ENCODE measurements at places on chromosomes 16 and 17.
A peak's percentile ranks its signal among the peaks of the same experiment; 100 is the strongest.

DNA sequence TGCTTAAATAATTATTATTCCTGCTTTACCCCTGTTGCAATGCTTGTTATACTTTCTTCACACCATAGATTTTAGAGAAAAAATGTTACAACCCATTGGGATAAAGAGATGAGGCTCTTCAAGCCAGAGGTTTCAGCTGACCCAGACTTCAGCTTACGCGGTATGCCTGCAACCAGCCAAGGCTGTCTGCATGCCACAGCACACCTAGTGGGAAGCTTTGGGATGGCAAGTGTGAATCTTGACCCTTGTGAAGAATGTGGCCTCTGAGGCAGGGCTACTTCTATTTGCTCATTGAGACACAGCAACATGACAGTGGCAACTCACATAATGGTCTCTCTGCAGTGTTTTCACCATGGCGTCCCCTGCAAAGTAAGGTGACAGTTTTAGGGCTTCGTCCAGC lies 193.9 kb upstream of the PIRT start:
- DNase-seq, result no peak

GRCh38 chr16:30921748-30922419 lies 1.5 kb upstream of the FBXL19 start:
- peak; percentile 88 for DNase-seq

GRCh38 chr17:58006560-58006923 lies 504 bp downstream of the SRSF1 start:
- peak; percentile 74 for DNase-seq

GRCh38 chr16:87240211-87241136 lies 76.7 kb downstream of the C16orf95 start:
- peak; percentile 67 for DNase-seq

GRCh38 chr16:73888840-73889490 lies 407.6 kb upstream of the PSMD7 start:
- no peak for DNase-seq

GRCh38 chr17:65601881-65602280 lies 40.4 kb upstream of the AXIN2 start:
- no peak for DNase-seq

DNA sequence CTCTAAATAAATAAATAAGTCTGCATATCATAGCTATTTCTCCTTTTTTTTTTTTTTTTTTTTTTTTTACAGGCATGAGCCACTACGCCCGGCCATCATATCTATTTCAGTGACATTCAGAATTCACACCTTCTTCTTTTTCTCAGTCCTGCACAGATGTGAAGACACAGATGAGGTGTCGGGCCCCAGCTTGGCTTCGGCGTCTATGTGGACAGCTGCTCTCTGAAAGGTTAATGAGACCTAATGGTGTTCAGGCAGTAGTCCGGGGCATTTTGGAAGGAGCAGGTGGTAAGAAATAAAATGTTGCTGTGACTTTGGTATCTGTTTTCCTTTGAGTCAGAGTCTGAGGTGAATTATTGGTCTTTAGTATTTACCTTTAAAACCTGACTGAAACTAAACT lies 23.6 kb downstream of the TANGO6 start:
- DNase-seq, result no peak

DNA sequence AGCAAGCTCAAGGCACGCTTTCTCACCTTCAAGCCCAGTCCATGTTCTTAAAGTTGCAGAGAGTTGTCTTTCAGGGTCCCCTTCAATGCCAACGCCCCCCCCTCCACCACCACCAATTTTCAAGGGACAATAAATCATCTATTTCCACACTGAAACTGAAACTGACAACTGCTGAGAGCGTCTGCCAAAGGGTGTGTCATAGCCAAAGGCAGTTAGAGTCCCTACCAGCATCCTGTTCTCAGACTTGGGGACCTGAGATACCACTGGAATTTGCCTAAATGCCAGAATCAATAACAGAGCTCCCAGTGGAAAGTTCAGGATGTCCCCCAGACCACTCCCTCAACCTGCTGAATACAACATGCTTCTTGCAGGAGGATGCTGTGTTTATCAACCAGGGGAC lies 133.2 kb upstream of the SOX9 start:
- DNase-seq, result peak; percentile 50

- no peak for DNase-seq
These were observed 106.9 kb downstream of the BANP start for GRCh38 chr16:88058136-88058535.

DNA sequence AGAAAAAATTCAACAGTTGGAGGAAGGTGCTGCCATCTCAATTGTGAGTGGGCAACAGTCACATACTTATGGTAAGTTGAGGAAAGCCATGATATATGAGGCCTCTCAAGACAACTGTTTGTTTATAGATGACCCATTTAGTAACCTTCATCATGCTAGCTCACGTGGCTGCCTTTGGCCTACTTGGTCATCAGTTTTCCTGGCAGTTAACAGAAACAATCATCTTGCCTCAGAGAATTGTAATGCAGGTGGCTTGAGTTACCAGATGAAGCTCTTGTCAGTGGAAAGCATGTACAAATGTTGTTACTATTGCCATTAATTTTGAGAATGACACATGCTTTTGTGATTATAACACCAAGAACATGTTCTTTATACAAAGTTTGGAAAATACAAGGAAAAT lies 14.7 kb downstream of the TPPP3 start:
- no peak for DNase-seq

- DNase-seq, result peak; percentile 97
These were observed 145.0 kb downstream of the SEC14L1 start for GRCh38 chr17:77285594-77286390.

- DNase-seq, result no peak
These were observed 148.5 kb upstream of the GSE1 start for GRCh38 chr16:85464383-85465305.

DNA sequence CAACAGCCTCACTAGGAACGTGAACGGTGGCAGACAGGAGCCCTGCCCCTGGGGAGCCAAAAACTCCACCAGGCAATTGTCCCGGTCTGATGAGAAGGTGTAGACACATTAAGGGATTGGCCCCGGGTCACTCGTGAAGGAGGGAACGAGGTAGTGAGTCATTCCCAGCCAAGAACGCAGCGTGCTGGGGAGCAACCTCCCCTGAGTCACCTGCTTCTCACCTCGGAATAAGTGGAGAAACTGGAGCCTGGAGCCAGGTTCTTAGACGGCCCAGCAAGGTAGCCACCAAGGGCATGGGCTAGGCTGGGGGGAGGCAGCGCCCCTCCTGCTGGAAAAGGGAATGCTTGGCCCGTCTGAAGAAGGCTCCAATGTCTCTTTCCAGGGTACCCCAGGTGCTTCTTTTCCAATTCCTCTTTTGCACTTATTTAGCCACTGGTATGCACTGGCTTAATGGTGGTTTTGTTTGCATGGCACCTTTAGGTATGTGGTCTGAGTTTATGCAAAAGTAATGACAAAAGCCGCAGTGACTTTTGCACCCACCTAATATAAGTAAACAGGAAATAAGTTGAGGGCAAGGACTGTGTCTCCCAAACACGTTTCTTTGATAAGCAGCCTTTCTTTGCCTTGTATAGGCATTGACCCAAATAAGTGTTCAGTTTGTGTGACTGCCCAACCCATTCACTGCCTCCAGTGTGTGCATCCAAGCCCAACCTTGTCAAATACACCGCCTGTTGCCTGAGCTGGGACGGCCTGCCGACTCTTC lies 1.8 kb upstream of the HELZ start:
- DNase-seq, result peak; percentile 58

GRCh38 chr16:11254913-11255736 lies 879 bp downstream of the SOCS1 start:
- peak; percentile 47 for DNase-seq

GRCh38 chr16:67459066-67459860 lies 21.7 kb downstream of the ATP6V0D1 start:
- DNase-seq, result no peak

GRCh38 chr17:36930583-36930900 lies 6.7 kb upstream of the LHX1 start:
- no peak for DNase-seq

DNA sequence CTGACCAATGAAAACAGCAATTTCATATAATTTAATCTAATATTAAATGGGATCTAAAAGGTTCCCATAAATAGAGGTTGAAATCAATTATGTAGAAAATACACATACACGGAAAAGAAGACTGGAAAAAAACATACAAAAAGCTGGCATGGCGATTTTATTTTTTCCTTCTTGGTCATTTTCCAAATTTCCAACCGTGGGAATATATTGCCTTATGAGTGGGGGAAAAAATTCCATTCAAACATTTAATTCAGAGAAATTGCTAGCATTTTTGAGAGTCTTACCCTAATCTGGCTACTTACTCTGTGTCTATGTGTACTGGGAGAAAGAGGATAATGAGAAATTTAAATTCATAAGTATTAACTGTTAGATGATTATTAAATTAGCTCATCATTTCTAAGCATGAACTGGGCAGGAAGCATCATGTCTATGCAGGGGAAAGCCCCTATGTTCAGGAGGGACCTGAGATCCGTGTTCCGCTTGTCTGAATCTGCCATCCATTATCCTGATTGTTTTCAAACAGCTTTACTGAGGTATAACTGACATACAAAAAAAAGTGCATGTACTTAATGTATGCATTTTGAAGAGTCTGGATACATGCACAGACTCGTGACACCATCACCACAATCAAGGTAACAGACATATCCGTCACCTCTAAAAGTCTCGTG lies 145.2 kb downstream of the XYLT1 start:
- no peak for DNase-seq

GRCh38 chr17:73493956-73494926 lies 150.0 kb downstream of the SDK2 start:
- DNase-seq, result no peak

DNA sequence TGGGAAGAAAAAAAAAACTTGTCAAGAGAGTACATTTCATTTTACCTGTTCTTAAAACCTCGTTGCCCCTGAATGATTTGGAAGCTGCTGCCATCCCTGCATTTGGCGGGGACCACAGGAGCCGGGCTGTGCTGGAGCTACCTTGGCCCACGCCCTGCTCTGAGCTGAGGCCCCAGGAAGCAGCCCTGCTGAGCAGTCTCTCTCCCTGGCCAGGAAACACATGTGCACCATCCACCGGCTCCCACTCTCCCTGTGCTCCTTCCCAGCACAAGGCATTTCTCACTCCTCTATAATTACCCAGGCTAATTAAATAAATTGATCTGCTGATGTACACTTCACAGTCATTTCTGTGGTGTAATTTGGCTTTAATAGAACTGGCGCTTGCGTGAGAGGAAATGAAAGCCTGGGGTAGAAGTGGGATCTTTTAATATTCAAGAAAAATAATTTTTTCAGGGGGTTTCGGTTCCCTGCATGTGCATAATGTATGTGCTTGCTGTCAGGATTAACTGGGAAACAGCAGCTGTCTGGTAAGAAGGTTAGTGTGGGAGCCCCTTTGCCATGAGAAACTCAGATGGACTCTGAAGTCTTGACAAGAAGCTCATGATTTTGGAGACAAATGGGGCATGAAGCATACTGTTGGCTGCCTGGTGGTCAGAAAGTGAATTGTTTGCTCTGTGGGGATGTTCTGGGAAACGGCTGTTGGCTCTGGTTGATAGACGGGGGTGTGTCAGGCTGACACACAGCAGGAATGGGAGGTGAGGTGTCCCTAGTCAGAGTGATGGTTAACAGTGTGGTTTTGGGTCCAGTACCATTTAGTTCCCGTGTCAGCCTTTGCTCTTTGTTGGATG lies 252.3 kb upstream of the EEF2KMT start:
- DNase-seq, result no peak

DNA sequence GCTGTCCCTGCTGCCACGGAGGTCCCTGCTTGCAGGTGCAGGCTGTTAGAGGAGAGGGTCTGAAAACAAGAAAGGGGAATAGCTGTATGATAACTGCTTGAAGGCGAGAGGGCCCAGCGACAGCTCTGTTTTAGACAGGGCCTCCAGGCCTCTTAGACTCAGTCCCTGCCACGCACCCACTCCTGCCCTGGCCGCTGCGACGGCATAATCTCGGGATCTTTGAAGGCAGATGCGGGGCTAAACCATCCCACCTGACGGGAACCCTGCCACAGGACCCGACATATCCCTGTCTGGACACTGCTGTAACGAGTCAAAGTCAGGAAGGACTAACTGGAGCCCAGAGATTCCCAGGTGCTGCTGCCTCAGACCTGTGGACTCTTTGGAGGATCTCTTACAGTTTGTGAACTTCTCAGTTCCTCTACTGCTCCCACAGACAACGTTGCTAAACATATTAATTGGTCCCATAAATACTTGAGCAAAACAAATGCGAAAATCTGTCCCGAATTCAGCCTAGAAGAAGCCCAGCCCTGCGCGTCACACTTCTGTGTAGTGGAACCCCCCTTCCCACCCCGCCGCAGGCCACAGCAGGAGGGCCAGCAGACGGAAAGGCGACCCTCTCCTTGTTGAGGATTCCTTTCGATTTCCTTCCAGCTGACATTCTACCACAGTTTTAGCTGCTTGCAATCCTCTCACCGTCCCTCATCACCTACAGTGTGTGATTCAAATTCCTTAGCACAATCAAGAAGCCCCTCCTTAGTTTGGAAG lies 998 bp upstream of the TMEM11 start:
- no peak for DNase-seq

GRCh38 chr17:27878776-27879562 lies 14.2 kb downstream of the LYRM9 start:
- DNase-seq, result no peak

GRCh38 chr16:89565506-89566372 lies 5.3 kb downstream of the RPL13 start:
- DNase-seq, result peak; percentile 63

GRCh38 chr16:3017794-3018506 lies at the start of gene CLDN6:
TSS of gene CLDN6 (minus strand) at chr16:3018183. CDS start at chr16:3016021, 2,162 bp downstream.
- no peak for DNase-seq

DNA sequence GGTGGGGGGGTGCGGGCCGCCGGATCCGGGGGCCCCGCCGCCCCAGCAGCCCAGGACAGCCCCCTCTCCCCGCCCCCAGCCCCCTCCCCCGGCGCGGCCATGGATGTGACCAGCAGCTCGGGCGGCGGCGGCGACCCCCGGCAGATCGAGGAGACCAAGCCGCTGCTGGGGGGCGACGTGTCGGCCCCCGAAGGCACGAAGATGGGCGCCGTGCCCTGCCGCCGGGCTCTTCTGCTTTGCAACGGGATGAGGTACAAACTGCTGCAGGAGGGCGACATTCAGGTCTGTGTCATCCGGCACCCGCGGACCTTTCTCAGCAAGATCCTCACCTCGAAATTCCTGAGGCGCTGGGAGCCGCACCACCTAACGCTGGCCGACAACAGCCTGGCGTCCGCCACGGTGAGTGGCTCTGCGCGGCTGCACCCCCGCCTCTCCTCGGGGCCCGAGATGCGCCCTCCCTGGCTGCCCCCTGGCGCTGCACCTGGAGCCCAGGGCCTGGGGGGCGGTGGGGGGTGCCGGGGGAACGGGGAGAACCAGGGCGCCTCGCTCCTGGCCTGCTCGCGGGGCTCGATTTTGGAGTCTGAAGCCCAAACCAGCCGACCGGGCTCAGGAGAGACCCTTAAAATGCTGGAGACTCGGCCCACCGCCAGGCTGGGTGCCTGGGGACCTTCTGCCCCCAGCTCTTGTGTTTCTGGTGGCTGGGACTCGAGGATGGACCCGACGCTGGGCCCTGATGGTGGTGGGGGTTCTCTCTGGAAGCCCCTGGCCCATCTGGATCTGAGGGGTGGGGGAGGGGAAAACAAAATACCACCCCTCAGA lies 744 bp downstream of the CMIP start:
- peak; percentile 44 for DNase-seq

- DNase-seq, result no peak
These were observed 7.7 kb downstream of the HAPSTR1 start for GRCh38 chr16:9099131-9099625.

Data from EL (cell line).